Memory B cell (primary cell): ENCODE measurements at places on chromosomes 2 and 18.
A peak's percentile ranks its signal among the peaks of the same experiment; 100 is the strongest.

GRCh38 chr2:107063228-107063627, 177.3 kb upstream of the ST6GAL2 start:
- DNase-seq: no peak

- DNase-seq: no peak
These were observed 62.8 kb downstream of the HDAC4 start for GRCh38 chr2:239337877-239338484.

- DNase-seq: no peak
These were observed 14.3 kb downstream of the PPP3R1 start for GRCh38 chr2:68237976-68238580.

DNA sequence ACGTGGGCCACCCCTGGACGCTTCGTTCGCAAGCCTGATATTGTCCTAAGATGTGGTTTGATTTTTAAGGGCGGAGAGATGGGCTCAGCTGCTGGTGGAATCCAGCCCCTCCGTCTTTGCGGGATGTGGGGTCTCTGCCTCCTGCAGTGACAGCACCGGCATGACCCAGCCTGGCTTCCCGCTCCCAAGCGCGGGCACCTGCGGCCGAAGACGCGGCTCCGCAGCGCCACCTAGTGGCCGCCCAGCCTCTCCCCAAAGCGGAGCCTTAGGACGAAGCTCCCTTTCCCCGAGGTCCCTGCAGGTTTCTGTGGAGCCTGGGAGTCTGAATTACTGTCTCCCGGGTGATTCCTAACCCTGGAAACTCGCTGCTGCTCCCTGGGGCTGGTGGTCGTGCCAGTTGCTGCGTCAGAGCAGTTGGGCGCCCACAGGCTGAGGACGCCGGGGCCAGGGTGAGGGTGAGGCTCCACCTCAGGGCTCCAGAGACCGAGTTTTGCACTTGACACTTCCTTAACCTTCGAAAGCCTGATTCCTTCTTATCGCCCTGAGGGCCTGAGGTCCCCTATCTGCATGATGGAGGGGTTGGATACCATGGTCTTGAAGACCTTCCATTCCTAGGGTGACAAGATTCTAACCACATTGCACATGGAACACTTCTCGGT, 137.5 kb downstream of the TPO start:
- peak; percentile 38 for DNase-seq

- no peak for DNase-seq
These were observed 78.5 kb downstream of the LRP1B start for GRCh38 chr2:142052220-142052863.

- DNase-seq: no peak
These were observed 49.2 kb downstream of the MYCN start for GRCh38 chr2:15989559-15989958.

- DNase-seq: no peak
These were observed 190.2 kb upstream of the LYPD1 start for GRCh38 chr2:132860220-132860619.

DNA sequence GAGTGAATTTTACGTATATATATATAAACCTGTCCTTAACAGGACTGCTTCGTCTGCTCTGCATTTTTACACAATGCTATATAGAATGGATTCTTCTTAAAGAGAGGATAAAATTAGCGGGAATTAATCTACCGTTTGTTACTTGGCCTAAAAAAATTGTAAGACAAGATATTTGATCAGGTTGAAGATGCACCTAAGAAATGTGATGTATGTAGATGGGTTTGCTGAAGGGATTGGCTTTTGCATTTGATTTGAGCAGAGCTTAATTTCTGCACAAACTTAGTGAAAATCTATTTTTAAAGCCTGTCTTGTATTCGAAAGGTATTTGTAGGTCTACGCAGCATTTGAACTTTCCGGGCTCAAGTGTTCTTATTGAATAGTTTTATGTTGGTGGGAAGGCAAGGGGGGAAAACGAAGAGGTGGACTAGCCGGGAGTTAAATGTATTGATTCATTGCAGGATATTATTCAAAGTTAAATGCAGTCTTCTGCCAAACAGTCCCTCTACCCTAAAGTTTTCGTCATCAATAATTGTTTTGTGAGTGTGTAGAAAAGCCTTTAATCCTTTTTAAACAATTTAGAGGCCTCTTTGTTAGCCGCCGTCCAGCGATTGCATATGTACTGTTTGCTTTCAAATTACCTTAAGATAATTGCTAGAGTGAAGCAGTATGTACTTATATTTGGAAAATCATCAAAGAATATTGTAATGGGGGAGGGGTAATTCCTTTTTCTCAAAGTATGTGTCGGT, 1.2 kb downstream of the PPP1CB start:
- no peak for DNase-seq

DNA sequence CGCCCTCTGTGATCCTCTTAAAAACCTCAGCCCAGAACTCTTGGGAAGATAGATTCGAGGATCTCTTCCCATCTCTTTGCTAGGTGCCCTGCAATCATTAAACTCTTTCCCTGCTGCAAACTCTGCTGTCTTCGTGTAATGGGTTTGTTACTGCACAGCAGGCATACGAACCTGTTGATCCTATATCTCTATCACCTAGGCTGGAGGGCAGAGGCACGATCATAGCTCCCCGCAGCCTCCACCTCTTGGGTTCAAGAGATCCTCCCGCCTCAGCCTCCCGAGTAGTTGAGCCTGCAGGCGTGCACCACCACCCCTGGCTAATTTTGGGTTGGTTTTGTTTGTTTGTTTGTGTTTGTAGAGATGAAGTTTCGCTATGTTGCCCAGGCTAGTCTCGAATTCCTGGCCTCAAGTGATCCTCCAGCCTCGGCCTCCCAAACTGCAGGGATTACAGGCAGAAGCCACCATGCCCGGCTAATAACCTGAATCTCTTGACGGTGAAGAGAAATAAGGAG, 493 bp upstream of the BBS5 start:
- no peak for DNase-seq

- no peak for DNase-seq
These were observed 217.6 kb upstream of the SIX3 start for GRCh38 chr2:44723921-44724320.

- no peak for DNase-seq
These were observed 52.0 kb upstream of the LAMA1 start for GRCh38 chr18:7169601-7170000.

GRCh38 chr2:25938345-25938744, 44.0 kb downstream of the KIF3C start:
- no peak for DNase-seq

DNA sequence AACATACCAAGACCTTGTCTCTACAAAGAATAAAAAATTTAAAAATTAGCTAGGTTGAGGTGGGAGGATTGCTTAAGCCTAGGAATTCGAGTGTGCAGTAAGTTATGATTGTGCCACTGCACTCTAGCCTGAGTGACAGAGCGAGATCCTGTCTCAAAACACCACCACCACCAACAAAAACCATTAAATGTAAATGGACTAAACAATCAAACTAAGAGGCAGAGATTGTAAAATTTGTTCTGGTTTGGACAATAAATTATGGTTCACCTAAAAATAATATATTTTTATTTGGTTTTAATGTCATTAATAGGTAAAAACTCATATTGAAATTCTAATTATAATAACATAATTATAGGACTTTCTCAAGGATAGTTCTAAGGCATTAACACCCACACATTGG, 9.9 kb upstream of the ATIC start:
- DNase-seq: no peak

DNA sequence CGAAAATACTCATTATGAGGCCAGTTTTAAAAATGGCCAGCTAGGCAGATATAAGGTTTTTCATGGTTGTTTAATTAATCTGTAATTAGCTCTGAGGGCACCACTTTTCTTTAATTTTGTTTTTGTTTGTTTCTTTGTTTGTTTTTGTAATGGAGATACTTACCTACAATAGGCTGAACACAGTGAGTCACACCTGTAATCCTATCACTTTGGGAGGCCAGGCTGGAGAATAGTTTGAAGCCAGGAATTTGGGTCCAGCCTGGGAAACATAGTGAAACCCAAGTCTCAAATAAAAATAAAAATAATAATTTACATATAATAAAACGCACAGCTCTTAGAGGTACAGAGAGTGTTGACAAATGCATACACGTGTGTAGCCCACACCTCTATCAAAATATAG, 56.8 kb upstream of the MSH2 start:
- DNase-seq: no peak

DNA sequence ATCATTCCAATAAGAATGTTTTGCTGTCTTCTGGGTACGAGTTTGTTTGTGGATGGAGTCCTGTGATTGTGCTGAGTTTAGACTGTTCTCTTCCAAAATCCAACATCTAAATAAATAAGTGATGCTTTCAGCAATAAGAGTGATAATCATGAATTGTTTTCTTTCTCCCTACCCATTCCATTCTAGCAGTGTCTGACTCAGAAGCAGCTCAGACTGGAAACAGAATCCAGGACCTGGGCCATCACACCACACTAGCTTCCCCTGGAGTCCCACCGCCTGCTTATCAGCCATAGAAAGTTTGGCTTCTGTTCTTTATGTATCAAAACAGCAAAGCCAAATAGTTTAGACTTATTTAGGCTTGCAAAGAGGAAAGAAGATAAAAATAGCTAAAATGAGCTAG, 76.4 kb upstream of the CNGA3 start:
- no peak for DNase-seq

DNA sequence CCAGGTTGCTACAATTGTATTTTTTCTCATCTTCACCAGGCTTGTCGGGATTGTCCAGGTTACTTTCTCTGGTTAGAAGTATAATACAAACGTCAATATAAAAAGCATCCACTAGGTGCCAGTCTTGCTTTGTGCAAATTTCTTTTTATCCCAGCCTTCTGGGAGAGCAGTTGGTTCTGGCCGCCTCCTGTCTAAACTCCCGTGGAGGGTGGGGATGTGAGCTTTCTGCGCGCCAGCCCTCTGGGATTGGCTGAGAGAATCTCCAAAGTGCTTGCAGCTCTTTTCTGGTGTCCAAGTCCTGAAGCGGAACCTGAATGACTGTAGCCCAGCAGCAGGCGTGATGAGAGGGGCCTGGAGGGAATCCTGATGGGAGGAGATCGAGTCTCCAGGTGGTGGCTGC, 22.4 kb upstream of the TOGARAM2 start:
- peak; percentile 32 for DNase-seq

DNA sequence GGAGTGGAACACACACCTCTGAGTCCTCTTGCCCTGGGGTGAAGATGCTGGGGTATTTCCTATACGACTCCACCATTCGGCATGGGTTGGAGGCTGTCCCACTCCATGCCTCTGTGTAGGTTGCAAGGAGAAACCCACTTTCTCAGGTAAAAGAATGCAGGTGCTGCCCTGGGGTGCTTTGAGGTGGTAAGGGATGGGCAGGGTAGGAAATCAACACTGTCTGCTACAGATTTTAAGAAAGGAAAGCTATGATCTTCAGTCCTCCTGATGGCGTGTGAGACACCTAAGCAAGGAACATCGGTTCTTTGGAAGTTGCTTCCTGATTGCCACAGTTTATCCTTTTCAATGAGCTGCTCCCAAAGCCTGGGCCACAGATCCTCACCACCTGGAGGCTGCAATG, 209.2 kb downstream of the NCK2 start:
- DNase-seq: no peak

- DNase-seq: no peak
These were observed 9.0 kb upstream of the MRPL19 start for GRCh38 chr2:75637568-75637967.

GRCh38 chr2:174662459-174662858, 64.9 kb upstream of the WIPF1 start:
- DNase-seq: no peak

DNA sequence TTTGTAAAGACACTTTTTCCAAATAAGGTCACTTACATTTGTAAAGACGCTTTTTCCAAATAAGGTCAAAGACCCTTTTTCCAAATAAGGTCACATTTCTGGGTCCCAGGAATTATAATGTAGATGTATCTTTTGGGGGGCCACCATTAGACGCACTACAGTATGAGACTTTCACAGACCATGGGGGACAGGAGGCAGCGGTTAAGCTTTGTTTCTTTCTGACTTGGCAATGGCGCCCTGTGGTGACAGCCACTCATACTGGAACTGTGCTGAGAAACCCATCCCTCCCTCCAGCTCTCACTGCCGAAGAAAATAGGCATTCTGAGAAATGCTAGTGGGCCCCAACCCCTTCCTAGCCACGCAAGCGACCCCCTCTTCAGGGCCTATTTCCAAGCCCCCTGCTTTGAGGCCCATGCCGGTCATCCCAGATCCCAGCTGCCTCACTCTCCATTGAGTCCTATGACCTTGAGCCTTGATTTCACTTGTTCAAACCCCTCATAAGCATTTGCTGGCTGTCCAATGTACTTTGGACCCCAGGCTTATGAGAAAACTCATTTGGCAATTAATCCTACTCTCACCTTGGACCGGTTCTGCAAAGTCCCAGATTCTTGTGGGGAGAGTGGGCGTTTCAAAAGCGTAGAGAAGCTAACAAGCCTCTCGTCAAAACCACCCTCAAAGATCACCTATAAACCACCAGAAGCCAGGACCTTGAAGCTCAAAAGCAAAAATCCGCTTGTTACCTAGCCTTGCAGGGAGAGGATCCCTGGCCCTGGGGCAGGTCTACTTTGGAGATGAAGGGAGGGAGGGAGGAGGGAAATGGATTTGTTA, 11.3 kb upstream of the SPATA3 start:
- DNase-seq: no peak

DNA sequence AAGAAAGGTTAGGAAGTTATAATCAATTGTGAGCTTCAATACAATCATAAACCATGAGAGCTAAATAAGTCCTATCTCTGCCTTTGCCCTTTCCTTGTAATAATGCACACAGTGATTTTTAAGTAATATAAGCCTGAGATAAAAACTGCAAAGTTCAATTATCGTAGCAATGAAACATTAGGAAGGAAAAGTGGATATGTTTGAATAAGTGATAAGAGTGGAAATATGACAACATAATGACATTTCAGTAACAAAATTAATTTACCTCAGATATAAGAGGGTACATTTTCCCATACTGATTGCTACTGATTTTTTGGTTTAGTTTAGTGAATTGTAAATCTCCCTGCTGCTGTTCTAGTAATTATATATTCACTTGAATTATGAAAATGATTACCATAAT, 164.2 kb upstream of the FANCL start:
- DNase-seq: no peak

DNA sequence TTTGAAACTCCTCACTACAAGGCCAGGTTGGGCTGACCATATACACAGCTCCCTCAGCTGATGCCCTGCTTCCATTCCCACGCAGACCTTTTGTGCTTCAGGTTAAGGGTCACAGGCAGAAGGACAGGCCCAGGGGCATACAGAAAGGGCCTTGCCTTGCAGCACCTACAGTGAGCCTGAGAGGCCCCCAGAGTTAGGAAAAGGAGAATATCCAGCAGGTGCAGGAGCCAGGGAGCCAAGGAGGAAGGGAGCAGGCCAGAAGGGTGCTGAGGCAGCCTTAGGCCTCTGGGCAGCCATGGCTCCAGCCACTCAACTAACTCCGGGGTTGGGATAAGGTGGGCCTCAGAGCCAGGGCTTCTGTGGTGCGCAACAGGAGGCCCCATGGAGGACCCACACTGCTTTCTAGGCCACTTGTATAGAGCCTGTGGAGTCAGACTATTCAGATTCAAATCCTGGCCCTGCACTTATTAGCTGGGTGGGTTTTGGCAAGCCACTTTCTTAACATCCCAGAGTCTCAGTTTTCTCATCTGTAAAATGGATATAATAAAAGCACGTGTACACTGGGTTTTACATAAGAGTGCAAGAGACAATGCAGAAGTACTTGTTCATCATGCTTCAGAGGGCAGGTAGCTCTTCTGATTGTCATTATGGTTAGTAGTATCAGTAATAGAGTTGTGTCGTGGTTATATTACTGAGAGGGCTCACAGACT, 214.6 kb upstream of the HAAO start:
- no peak for DNase-seq
